SK-N-SH (cell line): ENCODE measurements at places on chromosomes 6 and 20.

DNA sequence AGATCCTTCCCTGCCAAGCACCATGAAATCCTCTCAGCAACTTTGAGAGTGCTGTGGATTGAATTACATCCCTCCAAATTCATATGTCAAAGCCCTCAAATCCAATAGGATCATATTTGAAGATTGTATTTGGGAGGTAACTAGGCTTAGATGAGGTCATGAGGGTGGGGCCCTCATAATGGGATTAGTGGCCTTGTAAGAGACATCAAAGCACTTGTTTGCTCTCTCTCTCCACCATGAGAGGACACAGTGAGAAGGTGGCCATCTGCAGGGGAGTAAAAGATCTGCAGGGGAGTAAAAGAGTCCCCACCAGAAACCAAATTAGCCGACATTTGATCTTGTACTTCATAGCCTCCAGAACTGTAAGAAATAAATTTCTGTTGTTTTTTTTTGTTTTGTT is 298.2 kb downstream of the SAMD5 start:
- no peak for DNase-seq

DNA sequence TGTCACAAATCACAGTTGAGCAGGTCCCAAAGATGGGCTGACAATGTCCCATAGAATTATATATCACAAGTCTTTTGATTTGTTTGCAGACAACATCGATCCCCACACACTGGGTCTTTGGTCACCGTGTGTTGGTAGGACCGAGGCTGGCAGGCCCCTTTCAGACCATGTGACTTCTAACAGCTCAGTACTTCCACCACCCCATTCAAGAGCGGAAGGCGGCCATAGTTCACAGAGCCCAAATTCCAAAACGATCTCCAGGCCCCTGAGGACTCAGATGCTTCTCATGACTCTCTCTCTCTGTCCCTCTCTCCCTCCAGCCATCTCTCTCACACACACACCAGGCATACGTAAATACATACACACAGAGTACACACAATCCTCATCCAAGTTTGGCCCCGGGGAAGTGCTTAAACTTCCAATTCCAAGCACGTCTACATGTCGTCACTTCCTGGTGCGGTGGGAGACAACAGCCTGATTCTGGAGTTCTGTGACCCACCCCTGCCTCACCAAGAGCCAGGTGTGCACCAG is 155.9 kb upstream of the INSM1 start:
- no peak for DNase-seq

- DNase-seq = no peak
Observed at GRCh38 chr6:161244725-161245124, 29.1 kb downstream of the AGPAT4 start.

- DNase-seq = peak; percentile 61
Observed at GRCh38 chr6:138588805-138589434, 89.6 kb upstream of the NHSL1 start.

GRCh38 chr6:41073968-41074691 is 1.4 kb downstream of the NFYA start:
- DNase-seq = no peak

- no peak for DNase-seq
Observed at GRCh38 chr6:143750877-143751276, 73.1 kb downstream of the PHACTR2 start.

GRCh38 chr6:613981-614380 is 42.9 kb downstream of the HUS1B start:
- DNase-seq = no peak

DNA sequence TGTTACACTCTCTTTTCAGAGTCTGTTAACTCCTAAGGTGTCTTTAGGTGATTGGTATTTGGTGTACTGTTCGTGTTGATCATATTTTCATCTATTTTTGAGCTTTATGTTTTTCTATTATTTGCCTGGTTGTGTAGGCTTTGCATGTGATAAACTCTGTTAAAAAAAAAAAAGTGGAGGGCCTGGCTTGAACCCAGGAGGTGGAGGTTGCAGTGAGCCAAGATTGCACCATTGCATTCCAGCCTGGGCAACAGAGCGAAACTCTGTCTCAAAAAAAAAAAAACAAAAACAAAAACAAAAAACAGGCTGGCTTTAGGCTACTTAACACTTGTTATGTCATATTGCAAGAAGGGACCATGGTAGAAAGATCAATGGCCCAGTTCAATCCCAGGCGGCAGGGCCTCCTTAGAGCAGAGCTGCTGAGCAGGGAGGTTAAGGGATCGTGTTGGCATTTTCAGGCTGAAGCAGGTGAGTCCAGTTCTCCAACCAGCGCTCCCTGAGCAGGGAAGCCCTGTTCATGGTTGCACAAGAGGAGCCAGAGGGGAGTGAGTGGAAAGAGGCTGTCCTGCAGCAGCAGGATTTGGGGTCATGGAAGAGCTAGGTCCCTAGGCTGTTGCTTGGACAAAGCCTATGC is 8.5 kb downstream of the PYGB start:
- DNase-seq = peak; percentile 4

DNA sequence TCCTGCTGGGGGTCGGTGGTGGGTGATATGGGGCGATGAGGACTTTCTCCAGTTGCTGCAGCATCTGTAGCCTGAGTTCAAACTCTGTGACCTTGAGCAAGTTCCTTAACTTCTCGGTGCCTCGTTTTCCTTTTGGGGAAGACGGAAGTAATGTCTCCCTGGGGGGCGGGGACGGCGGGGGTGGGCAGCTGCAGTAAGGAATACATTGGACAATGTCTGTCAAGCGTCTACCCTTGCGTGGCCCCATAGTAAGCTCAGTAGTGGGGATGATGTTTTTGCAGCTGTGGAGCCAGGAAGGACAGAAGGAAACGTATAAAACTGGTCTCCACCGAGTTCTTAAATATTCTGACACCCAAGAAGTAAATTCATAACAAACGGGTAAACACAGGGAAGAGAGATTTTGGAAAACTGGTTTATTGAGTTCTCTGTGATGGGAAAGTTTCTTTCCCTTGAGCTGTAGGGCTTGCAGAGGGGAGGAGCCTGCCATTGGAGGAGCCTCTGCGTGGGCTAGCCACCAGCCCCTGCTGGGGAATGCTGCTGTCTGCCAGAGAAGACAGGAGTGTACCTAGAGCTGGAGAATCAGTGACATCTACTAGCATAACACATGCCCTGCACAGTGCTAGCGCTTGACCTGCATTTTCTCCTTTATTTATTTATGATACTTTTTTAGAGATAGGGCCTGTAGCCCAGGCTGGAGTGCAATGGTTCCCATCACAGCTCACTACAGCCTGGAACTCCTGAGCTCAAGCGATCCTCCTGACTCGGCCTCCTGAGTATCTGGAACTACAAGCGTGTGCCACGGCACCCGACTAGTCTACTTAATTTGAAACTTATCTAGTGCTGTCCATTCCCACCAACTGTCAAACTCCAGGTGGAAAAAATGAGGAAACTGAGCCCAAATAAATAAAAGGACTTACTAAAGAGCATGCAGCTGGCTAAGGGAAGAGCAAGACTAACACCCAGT is 1.2 kb upstream of the ACSS1 start:
- peak; percentile 49 for DNase-seq

DNA sequence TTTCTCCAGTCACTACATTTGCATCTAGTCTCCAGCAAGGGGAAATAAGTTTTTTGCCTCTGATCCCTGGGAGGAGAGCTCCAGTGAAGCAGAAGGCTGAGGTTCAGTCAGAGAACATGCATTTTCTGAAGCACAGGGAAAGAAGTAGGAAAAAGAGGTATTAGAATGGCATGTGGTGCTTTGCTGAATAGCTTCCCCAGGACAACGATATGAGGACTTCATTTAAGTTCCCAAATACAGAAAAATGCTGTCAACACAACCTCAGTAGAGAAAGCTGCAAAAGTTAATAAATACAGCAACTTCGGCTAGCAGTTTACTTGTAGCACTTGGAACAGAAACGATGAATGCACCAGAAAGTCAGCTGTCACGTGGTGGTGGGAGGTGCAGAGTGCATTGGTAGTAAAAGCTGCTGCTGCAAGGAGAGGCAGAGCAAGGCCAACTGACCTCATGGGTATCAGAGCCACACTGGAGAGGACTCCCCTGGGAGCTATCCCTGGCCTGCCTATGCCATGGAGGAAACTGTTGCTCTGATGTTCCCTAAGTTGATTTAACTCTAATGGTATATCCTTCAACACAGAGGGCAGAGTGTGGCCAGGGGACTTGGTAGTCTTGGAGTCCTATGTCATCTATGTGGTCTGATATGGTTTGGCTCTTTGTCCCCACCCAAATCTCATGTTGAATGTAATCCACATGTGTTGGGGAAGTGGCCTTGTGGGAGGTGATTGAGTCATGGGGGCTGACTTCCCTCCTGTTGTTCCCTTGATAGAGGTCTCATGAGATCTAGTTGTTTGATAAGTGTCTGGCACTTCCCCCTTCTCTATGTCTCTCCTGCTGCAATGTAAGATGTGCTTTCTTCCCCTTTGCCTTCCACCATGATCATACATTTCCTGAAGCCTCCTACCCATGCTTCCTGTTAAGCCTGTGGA is 85.9 kb downstream of the ADTRP start:
- DNase-seq = no peak

DNA sequence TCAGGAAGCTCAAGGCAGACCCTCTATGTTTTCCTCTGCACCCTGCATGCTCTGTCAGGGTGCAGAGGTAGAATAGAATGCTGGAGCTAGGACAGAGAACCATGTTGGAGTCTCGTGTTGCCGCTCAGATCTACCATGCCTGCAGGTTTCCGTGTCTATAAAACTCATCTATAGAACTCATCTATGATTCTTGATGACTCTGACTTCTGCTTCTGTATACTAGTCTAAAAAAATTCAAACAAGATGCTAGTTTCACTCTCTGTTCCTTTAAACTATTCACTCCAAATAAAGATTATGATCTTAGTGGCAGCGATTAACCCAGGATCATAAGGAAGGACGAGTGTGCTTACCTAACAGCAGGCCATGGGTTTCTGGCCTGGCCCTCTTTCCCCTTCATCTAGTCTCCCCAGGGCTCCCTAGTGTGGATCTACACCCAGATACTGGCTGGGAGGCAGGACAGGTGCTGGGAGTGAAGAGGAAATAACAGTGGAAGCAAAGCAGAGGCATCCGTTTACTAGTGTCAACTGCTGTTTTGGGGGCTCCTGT is 162.7 kb upstream of the SUPT3H start:
- no peak for DNase-seq

DNA sequence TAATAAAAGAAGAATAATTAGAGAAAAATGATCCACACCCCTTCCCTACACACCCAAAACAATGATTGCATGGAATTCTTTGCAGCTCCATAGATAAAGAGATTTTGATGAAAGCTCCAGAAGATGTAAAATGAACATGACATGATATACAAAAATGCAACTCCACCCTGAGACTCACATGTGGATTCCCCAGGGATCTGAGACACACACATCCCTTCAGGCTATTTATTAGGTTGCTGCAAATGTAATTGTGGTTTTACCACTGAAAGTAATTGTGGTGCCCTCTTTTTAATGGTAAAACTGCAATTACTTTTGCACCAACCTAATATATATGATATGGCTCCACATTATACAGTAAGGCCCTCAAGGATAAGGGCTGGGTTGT is 40.4 kb upstream of the TBC1D7 start:
- no peak for DNase-seq

- DNase-seq = no peak
Observed at GRCh38 chr6:90385759-90386313, 89.2 kb upstream of the BACH2 start.

GRCh38 chr6:7496266-7496875 is 45.1 kb upstream of the DSP start:
- no peak for DNase-seq

DNA sequence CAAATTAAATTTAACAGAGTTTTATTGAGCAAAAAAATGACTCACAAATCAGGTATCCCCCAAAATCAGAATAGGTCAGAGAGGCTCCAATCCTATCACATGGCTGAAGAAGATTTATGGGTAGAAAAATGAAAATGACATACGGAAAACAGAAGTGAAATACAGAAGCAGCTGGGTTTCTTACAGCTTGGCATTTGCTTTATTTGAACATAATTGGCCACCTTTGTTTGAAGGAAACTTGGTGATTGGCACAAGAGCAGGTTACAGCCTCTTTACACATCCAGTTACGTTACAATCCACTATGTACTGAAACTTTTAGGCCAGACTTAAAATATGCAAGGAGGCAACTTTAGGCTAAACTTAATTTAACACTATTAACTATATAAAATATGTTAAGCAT is 11.7 kb upstream of the TREM2 start:
- no peak for DNase-seq

DNA sequence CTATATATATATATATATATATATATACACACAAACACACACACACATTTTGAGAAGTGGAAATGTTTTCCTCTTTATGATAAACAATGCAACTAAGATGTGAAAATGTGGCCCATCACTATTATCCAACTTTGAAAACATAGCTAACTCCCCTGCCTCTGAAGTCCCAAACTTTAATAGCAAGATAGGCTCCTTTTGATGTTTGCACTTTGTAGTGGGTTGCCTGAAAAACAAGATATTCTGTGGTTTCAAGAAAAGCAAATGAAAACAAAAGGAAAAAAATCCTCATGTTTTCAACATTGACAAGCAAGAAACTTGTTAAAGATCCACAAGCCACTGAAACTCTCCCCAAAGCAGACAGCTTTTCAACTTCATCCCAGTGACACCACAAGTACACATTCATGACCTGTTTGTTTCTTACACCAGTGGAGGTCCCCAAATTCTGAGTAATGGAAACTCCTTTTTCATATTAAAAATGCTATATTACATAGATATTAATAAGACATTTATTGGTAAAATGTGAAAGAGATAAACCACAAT is 90.0 kb downstream of the IPCEF1 start:
- no peak for DNase-seq

DNA sequence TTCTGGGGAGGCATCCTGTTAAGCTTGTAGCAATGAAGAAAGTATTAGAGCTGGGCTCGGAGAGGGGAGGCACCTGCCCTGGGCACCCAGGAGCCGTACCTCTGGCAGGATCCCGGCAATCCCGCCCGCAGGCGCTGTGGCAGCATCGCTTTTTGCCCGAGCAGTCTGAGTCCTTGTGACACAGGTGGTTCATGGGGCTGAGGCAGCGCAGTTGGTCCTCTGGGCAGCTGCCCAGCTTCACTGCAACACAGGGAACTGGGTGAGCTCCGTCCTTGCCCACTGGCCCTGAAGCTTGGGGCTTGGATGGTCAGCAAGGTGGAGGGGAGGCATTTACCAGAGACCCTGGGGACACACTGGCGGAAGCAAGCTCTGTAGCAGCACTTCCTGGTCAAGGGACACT is 4.7 kb downstream of the WFDC5 start:
- no peak for DNase-seq

DNA sequence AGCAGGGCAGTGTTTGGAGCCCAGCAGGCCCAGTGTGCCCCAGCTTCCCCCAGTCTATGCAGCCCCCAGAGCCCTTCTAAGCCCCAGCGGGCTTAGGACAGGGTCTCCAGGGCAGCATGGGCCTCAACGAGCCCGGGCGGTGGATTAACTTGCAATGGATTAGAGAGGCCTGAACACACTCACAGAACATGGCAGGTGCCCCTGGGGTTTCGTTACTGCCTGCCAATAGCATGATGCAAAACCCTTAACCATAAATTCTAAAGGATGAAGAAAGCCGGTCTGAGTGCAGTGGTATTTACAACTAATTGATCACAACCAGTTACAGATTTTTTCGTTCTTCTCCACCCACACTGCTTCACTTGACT is 18.9 kb downstream of the ENTPD6 start:
- DNase-seq = no peak
